ENCODE measurements at places on chromosomes 1 and 21. TPM values are rescaled to one million over a fixed set of nuclear protein-coding genes. Genes with fewer than 3 reads are reported as not detected.

DNA sequence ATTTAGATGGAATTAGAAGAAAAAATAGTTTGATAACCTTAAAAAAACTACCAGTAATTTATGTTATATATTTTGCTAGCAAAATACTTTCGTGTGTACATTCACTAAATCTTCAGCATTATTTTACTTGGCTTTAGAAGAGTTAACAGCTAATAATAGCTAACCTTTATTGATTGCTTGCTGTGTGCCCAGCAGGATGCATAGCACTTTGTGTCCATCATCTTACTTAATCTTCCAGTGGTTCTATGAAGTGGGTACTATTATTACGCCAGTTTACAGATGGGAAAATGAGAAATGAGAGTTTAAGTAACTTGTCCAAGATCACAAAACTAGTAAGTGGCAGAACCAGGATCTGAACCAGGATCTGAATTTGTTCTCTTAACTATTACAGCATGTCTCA is 41.7 kb upstream of the GPR25 start:
- DNase-seq: no peak

DNA sequence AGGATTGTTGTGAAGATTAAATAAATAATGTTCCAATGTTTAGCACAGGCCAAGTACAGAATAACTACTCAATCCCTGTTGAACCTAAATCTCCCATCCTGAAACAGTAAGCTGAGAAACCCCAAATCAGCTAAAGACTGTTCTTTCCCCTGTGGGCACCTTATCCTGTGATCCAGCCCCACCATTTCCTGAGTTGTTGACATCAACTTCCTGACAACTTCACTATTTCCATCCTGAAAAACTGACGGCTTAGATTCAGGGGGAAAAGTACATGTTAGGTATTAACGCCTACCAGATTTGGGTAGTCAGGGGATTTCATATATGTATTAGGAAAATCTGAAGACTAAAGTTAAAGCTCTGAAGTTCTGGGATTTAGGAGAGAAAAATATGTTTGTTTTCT is 51.7 kb upstream of the PALMD start:
- no peak for DNase-seq

DNA sequence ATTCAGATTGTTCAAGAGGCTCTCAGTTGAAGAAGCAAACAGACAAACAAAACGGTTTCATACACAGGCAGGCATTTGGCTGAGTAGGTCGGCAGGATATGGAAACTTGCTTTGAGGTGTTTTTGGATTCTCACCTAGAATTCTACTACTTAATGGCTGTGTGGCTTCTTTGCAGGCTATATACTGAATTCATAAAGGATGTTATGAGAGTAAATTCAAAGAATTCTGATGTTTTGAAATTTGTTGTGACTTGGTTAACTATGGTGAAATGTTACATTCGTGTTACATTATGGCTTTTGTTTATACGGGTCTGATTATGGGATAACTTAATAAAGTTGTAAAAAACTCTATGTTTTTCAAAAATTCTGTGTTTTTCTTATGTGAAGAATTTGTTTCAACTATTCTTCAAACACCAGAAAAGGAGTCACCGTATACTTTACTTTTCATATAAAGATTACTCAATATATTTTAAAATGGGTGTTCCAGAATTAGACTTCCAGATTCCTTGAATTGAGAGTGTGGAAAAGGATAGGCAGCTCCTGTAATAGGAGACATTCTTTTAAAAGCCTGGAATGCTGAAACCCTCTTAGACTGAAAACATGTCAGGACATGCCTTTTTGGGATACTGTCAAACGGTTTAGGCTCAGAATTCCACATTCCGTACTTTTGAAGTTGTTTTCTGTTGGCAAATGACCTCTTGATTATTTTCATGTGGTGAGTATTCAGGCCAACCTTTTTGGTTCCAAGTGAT is 8.2 kb upstream of the IRF2BP2 start:
- peak; percentile 49 for DNase-seq

DNA sequence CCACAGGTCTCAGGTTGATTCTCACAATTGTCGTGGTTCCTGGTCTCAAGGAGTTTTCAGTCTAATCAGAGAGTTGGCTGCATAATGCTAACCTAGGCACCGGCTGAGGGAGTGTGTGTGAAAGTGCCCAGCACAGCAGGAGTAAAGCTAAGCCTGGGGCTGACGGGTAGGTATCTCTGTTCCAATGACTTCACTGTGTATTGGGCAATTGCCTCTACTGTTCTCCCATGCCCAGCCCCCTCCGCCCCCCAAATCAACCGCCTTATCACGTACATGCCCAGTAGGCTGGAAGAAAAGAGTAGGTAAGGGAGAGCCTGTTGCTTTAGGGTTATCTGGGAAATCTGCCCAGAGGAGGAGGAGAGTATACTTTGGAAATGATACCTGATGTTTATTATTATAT is 54.7 kb downstream of the MRPS6 start:
- no peak for DNase-seq

DNA sequence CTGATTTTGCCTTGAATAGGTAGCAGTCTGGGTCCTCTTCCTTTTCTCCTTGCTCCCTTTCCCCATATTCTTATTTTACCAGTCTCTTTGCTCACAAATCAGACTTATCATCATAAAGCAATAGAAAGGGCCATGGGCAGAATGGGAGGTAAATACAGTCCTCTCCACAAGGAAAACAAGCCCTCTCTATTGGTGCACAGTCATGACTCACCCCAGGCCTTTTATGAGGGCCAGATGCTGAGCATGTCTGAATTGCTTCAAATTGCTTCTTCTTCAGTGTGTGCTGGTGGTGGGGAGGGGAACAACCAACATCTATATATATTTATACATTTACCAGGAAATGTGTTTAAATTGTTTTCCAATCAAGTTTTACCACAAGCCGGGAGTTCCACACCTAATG is 75.2 kb downstream of the GFI1 start:
- DNase-seq: peak; percentile 70

DNA sequence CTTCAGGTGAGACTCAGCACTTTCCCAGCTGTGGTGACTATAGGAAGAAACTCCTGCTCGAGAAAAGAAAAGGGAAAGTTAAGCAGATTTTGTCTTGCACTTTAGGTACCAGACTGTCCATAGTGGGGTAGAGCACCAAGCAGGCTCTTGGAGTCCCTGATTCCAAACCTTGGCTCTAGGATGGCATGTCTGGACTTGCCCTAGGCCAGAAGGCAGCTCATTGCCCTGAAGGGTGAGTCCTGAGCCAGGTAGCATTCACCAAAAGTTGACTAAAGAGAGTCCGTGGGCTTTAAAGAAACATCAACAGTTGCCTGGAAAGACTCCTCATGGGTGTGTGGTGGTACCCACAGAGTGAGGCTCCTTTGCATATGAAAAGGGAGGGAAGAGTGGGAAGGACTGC is 145.2 kb upstream of the SNX7 start:
- DNase-seq: no peak

GRCh38 chr1:228487336-228488124 is at the start of gene RNF187:
Gene RNF187, plus strand, starts transcription at chr1:228487382.
- no peak for DNase-seq

DNA sequence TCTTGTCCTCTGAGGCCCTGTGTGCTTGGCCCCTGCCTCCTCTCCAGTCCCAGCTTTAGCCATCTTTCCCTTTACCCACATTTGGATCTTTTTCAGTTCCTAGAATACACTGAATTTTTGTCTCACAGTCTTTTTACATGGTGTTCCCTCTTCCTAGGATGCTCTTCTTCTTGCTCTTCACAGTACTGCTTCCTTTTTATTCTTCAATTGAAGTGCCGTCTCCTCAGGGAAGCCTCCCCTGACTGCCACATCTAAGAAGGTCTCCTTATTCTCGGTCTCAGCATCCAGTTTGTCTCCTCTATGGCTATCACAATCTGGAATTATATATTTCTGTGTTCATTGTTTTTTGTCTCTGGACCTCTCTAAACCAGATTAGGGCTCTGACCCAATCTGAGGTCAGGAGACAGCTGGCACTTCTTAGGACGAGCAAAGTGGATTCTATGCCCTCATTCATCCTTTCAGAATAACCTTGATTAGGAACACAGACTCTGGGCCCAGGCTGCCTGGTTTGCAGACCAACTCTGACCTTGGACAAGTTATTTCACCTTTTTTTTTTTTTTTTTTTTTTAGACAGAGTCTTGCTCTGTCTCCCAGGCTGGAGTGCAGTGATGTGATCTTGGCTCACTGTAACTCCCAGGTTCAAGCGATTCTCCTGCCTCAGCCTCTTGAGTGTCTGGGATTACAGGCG is 3.2 kb upstream of the FGR start:
- DNase-seq: no peak

DNA sequence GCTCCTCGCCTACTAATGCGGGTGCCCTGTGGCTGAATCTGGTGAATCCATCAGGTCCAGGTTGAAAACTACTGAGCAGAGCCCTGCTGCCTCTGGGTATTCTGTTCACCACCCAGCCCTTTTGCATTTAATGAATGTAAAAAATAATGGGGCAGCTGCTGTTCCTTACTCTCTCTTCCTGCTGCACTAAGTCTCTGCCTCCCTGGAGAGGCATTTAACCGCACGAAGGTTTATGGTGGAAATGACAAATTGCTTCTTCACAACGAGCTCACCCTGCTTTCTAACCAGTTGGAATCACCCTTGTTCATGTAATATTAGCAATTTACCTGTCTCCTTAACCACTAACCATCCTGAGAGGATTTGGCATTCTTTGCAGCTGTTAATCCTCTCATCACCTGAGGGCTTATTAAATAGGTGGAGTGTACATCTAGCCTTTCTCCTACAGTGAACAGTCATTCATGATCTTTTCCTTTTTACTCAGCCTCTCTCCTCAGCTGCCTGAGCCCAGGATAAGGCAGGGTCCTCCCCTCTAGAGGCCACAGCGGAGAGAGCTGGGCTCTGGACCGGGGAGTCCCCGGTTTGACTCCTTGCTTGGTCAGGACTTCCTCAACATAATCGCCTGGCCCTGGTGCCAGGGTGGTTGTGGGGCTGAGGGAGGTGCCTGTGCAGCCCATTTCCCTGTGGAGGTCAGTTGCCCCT is 97.6 kb downstream of the NOS1AP start:
- no peak for DNase-seq

- no peak for DNase-seq
Measured at GRCh38 chr1:1120866-1121591, 5.1 kb upstream of the C1orf159 start.

DNA sequence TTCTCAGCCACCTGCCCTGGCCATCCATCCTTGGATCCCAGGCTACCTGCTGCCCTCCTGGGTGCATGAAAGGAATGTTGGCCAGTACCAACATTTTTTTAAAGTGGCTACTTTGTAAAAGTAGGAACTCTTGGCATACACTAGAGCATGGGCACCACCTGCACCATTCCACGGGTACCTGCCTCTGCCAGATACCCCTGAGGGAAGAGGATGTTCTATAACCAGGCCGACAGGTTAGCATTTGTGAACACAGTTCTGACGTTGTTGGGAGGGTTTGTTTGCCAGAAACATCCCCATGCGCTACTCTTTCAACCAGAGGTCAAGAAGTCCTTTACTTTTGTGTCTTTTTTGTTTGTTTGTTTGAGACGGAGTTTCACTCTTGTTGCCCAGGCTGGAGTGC is 43.0 kb downstream of the EVA1C start:
- no peak for DNase-seq

- no peak for DNase-seq
Measured at GRCh38 chr1:30729901-30730300, 6.5 kb upstream of the MATN1 start.

DNA sequence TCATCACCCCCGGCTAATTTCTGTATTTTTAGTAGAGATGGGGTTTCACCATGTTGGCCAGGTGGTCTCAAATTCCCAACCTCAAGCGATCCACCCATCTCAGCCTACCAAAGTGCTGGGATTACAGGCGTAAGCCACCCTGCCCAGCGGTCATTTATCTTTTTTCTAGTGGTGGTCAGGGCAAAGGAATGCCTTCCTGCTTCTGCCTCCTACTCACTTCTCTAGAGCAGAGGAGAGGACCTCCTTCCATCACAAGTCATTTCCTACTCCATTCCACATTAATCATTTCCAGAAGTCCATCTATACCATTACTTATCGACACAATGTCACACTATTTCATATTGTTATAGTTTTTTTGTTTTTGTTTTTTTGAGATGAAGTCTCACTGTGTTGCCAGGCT is 13.3 kb downstream of the FBXO42 start:
- DNase-seq: no peak

DNA sequence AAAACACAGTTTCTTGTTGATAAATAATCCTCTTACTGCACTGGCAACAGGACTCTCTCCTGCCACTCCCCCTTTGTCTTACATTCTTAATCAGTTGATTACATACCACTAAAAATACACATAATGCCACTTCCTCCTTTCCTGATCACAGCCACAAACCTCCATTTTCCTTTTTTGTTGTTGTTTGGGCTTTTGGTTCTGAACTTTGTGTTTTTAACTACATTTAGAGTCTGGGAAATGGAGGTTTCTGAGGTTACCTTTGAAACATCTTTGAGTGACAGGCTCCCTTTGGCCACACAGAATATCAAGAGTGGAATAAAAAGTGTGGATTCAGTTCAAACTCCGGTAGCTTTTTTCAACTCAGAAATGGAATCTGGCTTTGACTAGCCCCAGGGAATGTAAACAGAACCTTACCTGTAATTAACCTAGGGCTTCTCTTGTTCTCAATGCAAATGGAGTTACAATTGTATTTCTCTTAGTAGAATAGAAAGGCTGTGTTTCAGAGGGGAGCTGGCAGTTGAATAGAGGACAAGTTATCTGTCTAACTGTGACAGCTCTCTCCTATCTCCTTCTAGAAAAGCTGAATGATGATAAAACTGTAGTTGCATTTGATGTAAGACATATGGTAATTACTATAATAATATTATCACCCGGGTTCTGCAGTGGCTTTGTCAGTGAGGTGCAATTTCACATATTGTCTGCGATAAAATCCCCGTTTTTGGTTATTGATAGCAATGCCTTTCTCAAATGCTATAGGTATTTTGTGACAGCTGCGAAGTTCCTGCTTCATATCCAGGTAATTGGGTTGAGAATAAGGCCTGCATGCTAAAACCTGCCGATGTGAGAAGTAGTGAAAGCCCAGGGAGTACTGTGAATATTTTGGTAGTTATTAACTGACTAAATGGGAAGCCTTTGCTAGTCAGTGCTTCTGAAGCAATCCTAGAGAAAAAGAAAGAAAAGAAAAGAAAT is 66.9 kb downstream of the ST6GALNAC5 start:
- DNase-seq: no peak

- no peak for DNase-seq
Measured at GRCh38 chr21:36126621-36127110, 8.2 kb upstream of the CBR3 start.

GRCh38 chr1:75707191-75707590 is 17.3 kb upstream of the ACADM start:
- no peak for DNase-seq

The HMGCL gene
- 22.3 TPM for total RNA-seq

The FYB2 gene
- total RNA-seq: not detected

The ESRRG gene
- total RNA-seq: not detected

The MTMR11 gene
- total RNA-seq: 7.4 TPM

The SLFNL1 gene
- total RNA-seq: not detected

The RNU1-3 gene
- total RNA-seq: 1,670 TPM

The AKNAD1 gene
- 0.20 TPM for total RNA-seq

The FCMR gene
- 0.63 TPM for total RNA-seq

The SPSB1 gene
- 8.8 TPM for total RNA-seq

The SPRR2B gene
- not detected for total RNA-seq

The A3GALT2 gene
- not detected for total RNA-seq

The FAM151A gene
- total RNA-seq: not detected

The TMEM125 gene
- total RNA-seq: not detected

The TSPAN2 gene
- 4.9 TPM for total RNA-seq

The SRP9 gene
- 226 TPM for total RNA-seq

The CHI3L1 gene
- total RNA-seq: not detected

The GFI1 gene
- not detected for total RNA-seq
